ENCODE measurements at places on chromosomes 3 and 15.

DNA sequence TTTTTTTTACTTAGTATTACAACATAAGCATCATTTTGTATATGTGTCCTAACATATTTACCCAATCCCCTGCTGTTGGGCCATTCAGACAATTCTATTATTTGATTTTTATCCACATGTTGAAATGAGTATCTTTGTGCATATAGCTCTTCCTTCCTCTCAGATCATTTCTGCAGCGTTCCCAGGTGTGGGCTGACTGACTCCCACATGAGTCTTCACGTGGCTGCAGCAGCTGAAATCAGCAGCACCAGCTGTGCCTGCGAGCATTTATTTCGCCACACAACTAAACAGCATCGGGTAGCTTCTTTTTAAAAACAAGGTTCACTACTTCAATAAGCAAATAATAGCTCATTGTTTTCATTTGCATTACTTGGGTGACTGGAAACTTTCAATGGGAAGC, 44.5 kb upstream of the PDE8A start:
- no peak for DNase-seq

DNA sequence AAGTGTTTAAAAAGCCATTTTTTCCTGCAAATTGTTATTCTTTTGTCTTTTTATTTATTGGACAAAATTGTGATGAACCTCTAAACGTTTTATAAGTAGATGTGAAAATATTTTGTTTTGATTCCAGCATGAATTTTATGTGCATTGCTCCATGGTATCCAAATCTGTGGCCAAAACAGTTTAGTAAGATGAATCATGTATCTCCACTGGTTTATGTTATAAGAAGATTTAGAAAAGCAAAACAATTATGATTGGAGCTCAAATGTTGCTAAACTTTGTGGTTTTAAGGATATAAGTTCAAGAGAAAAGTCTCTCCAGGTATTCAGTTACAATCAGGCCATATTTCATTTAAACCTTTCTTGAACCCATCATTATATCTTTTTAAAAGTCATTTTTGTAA, 80.9 kb downstream of the NECTIN3 start:
- DNase-seq = no peak

- DNase-seq = no peak
Observed at GRCh38 chr15:79677241-79677640, 219.6 kb downstream of the MTHFS start.

- peak; percentile 60 for DNase-seq
Observed at GRCh38 chr3:43768381-43768973, 77.7 kb downstream of the ABHD5 start.

DNA sequence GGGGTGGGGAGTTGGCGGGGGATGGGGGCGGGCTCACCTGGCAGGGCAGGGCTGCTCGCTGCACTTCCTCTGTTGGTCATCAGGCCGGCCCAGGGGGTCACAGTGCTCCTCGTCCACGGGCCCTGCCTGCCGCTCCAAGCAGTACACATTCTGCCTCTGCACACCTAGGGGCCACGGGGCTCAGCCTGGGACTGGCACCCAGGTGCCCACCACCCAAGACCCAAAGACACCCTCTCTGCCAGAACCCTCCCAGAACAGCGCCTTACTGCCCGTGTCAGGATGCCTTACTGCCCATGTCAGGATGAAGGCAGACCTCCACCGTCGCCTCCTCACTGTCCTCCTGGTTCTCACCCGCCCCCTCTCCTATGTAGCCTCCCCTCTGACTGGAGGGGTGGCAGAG, 43.2 kb downstream of the ADAMTS7 start:
- peak; percentile 40 for DNase-seq

GRCh38 chr15:72511536-72511935, 37.4 kb downstream of the ARIH1 start:
- no peak for DNase-seq

DNA sequence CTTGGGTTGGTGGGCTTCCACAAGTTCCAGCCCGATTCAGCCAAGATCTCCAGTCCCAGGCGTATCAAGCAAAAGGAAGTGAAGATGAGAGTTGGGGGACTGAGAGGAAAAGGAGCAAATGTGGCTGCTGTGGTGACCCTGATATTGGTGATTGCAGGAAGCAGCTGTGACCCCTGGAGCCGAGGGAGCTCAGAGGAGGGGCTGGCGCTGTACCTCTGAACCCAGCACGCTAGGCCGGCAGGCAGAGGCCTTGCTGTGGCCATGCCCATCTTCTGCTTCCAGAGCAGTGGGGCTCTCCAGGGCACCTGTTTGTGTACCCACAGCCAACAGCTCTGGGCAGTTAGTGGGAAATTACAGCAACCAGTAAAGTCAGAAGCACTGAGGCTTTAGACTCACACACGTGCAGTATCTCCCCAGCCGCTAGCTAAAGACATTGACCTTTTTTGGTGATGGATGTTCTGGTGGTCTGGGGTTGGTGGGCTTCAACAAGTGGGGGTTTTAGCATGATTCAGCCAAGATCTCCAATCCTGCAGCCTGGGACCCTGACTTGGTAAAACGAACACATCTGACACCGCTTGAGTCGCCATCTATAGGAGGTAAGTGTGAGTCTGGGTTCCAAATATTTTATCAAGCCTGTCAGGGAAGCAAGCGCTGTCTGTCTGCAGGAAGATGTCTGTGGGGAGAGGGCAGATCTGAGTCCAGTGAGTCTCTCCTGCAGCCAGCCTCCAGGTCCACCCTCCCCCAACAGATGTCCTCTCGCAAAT, 33.1 kb downstream of the TM2D3 start:
- no peak for DNase-seq

GRCh38 chr3:113174801-113175485, 36.4 kb upstream of the BOC start:
- no peak for DNase-seq

- DNase-seq = no peak
Observed at GRCh38 chr3:37751967-37752648, 109.6 kb upstream of the CTDSPL start.

DNA sequence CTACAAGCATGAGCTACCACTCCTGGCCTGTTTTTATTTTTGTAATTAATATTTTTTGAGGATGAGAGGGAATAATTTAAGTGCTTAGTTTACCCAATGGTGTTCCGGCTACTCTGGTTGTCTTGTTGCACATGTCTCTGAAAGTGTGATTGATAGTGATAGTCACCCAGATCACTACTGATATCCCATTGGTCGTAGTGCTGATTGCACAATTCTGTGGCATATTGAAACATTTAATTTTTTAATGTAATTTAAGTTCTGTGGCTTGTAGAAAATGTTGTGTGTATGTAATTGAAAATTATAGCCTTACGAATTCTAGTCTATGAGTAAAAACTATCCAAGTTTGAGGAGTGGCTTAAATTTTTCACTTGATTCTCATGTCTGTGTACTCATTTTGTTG, 11.9 kb downstream of the ARIH2 start:
- DNase-seq = no peak

DNA sequence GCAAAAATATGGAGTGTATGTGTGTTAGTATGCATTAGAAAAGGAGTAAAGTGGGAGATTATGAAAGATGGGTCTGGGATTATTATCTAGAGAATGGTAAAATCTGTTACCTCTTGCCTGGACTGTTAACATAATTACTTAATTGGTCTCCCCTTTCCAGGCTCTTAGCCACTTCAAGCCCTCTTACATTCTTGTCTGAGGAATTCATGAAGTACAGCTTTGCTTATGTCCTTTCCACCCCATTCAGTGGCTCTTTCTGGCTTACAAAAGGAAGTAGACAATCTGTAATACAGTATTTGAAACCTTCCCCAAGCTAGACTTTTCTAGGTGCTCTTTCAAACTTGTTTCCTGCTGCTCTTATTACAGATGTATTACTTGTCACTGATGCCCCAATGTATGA, 129.8 kb downstream of the MBNL1 start:
- no peak for DNase-seq

- DNase-seq = no peak
Observed at GRCh38 chr3:122893282-122893681, 98.4 kb downstream of the SLC49A4 start.

DNA sequence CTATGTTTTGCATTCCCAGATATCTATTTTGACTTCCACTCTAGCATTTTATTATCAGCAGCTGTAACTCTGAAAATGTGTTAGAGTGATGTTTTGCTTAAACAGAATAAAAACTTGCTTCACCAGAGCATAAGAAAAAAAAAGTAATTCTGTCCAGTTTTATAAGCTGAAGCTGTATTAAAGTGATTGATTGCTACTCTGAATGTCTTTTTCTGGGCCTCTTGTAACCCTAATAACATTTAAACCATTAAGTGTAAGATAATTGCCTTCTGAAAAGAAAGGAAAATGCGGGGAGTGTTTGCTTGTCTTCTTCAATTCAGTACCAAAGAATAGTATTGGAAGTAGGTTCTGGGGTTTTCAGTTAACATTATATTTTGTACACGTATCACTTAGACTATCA, 57.9 kb upstream of the UBE2E1 start:
- DNase-seq = no peak

- DNase-seq = no peak
Observed at GRCh38 chr3:145939431-145939830, 221.6 kb downstream of the PLOD2 start.

DNA sequence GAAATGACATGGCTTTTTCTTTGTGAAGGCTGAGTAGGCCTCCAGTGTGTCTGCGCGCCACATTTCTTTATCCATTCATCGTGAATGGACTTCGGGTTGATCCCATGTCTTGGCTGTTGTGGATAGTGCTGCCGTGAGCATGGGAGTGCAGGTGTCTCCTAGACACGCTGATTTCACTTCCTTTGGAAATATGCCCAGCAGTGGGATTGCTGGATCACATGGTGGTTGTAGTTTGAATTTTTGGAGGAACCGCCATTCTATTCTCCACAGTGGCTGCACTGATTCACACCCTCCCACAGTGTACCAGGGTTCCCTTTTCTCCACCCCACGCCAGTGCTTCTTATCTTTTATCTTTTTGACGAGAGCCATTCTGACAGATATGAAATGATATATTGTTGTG, 171.7 kb downstream of the NSMCE3 start:
- DNase-seq = peak; percentile 3

GRCh38 chr3:71131375-71132314, 451.9 kb downstream of the FOXP1 start:
- DNase-seq = no peak

GRCh38 chr15:56410721-56411120, 45.5 kb downstream of the TEX9 start:
- no peak for DNase-seq

DNA sequence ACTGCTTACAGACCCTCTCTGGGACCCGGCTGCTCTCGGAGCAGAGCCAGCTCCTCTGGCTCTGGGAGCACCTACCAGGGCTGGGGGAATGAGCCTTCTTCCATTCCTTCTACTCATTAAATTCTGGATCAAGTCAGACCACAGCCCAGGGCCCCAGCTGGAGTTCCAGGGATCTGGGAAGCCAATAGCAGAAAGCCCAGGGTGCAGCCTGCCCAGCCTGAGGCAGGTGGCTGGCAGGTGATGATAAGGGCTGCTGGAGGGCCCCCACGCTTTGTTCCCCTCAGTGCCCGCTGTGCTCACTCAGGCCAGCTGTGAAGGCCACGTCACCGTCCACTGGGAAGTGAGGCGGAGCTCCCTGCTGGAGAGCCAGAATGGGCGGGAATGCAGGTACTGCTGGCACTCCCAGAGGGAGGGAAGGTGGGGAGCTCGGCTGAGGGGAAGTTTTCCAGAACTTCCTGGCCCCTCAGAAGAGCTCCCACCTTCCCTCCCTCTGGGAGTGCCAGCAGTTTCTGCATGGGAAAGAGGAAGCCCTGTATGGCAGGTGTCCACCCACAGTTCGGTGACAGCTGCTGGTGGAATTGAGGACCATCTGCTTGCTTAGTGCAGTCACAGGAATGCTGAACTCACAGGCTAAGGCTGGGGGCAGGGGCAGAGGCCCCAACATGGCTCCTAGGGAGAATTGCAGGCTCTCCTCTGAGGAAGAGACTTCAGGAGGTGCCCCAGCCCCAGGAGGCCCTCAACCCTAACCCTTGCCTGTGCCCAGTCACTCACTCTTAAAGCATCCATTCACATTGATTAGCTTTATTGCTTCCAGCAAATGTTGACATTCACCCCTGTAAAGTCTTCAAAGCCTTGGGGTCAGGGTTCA, 12.6 kb upstream of the RTP3 start:
- DNase-seq = no peak

Measured in aorta (tissue), 5 donors.